ENCODE measurements at places on chromosomes 12 and 14.

DNA sequence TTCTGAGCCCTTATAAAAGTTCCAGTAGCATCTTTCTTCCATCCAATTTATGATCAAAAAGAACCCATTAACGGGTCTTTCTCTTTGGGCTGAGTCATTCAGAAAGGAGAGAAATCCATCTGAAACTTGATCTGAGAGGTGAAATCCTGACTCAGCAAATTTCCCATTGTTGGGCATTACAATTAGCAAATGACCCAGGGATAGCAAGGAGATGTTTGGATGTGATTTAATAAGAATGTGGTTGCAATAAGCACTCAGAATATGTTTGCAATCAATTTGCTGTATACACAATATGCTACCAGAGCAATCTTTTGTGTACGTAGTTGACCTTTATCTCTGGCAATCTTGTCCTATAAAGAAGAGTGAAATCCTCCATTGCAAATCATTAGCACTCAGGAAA, 122.7 kb downstream of the CCDC60 start:
- DNase-seq, result no peak

GRCh38 chr12:88371416-88372183, 208.7 kb downstream of the KITLG start:
- no peak for DNase-seq

DNA sequence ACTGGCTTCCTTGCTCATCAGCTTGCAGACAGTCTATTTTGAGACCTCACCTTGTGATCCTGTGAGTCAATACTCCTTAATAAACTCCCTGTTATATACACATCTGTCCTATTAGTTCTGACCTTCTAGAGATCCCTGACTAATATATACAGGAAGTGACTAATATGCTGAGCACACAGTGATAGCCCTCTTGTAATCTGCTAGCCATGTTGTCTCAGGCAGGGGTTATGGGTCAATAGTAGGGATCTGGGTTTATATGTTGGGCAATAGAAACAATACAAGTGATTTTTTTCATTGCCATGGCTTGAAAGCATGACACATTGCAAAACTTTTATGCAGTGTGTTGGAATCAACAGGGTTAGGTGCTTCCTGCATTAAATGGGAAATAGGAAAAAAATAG, 562.2 kb downstream of the GALC start:
- DNase-seq, result no peak

DNA sequence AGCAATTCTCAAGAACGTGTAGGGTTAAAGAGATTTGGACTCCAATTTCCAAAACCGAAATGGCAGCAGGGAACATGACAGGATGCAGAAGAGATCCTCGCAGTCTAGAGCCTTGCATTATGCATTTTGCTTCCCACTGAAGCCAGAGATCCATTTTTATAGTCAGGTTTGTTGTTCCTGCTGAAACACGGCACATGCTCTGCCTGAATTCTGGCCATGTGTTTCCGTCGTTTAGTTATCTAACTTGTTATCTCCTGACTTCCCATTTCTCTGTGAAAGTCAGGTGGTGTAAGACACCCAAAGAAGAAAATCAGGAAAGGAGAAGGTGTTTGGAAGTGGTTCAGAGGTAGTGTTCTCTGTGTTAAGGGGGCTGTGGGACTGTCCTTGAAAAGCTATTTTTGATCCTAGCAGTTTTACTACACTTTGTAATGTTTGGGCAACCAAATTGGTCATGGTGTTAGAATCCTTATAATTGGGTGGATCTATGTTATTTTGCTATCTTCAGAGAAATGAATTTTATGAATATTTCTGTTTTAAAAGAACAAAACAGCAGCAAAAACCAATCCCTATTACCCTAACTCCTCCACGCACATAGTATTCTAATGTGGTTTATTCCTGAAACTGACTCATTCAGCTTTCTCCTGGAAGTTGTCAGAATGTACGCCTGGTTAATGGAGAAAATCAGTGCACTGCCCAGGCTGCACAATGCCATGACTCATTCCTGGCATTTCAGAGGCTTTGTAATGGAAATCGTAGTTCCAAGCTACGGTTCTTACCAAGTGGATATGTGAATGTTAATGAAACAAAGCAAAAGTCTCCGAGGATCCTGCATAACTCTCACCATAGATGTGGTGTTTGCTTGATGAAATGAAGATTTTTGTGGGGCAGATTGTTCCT, 110.1 kb downstream of the SAMD4A start:
- no peak for DNase-seq

- DNase-seq, result no peak
Observed at GRCh38 chr12:97767347-97767746, 304.7 kb downstream of the RMST start.

DNA sequence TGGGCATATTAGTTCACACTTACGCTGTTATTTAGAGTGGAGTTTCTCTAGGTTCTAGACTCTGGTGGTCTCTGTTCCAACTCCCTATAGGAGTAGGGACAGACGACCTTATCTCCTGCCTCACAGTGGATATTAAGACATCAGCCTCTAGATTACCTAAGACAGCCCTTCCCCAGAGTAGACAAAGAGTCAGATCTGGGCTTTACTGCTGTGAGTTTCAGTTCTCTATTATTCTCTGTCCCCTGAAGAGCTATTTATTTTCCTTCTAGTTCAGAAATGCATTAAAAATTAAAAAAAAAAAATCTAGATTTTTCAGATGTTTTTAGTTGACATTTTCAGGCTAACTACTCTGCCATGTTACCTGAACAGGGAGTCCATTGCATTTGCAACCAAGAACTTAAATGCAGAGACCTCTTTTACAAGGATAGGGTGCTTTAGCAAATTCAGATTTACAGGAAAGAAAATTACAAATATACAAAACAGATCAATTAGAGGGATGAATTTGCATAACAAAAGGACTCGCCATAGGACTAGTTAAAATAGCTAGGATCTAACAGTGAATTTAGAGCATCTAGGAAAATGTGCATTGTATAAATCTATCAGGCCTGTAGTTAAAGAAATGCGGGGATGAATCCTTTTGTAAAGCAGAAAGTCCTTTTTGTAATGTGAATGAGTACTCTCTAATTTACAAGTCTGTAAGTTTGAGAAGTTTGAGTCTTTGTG, 381.4 kb downstream of the APAF1 start:
- no peak for DNase-seq

- DNase-seq, result no peak
Observed at GRCh38 chr12:6264402-6265037, 46.0 kb upstream of the PLEKHG6 start.

DNA sequence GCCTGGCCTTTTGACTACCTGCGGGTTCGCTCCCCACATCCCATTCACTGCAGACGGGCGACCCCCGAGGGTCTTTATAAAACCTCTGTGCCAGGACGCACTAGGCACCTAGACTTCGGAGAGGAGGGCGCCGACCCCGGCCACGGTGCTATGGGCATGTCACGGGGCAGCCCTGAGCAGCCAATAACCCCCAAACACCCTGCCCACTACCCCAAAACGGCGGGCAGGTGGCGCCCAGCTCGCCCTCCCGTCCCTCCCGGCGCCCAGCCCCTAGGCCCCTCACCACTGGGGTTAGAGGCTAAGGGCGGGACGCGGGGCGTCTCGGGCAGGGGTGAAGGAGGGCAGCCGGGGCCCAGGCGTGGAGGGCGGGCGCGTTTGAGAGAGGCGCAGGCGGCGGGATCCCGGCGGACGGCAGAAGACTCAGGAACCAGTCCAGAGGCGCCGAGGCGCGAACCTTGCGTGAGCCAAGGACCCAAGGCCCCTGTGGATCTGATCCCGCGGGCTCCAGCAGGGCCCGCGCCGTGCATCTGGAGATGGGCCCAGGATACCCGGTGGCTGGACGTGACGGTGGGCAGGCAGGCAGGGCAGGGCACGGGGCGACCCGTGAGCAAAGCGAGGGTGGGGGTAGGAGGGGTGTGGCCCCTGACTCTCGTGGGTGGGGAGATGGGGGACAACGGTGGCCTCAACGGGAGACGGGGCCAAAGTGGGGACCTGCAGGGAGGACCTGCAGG, 11.1 kb downstream of the KRT85 start:
- no peak for DNase-seq

DNA sequence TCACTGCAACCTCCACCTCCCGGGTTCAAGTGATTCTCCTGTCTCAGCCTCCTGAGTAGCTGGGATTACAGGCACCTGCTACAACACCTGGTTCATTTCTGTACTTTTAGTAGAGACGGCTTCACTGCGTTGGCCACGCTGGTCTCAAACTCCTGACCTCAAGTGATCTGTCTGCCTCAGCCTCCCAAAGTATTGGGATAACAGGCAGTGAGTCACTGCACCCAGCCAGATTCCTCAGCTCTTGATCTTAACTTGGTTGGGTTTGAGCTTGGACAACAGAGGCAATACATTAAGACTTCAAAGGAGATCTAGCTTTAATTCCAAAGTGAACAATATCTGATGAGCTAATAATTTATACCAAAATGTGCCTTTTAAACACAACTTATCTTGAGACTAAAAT, 5.6 kb downstream of the DAZAP2 start:
- DNase-seq, result no peak

GRCh38 chr14:67705211-67705610, 3.5 kb downstream of the RDH12 start:
- DNase-seq, result no peak

- no peak for DNase-seq
Observed at GRCh38 chr12:7650091-7650490, 15.6 kb downstream of the APOBEC1 start.

DNA sequence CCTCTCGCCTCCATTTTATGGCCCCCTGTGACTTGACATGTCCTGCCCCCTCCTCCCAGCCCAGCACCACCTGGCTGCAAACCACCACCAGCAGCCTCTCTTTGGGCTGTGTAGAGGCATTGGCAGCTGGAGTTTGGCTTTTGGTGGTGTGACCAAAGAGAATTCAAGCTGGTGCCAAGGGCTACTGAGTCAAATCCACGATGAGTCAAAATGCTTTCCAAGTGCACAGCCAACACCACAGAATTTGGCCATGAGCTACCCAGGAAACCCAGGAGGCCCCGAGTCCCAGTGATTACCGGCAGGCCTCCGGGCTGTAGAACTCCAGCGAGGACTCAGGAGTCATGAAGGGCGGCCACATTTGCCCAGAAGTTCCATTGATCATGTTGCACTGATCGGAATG, 53.8 kb downstream of the SCARB1 start:
- no peak for DNase-seq

DNA sequence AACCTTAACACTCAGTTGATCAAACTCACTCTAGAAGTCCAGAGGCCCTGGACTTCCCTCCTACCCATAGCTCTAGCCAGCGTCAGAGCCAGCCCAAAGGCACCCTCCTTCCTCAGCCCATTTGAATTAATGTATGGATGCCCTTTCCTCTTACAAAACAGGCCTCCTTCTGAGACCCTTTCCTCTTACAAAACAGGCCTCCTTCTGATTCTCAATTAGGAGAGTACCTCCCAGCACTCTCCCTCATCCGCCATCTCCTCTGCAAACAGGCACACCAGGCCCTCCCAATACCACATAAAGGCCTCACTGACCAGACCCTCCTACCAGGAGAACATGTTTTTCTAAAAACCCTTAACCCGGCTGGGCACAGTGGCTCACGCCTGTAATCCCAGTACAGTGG, 65.7 kb downstream of the MOK start:
- DNase-seq, result no peak

GRCh38 chr12:108371801-108372344, 32.8 kb upstream of the CMKLR1 start:
- no peak for DNase-seq

DNA sequence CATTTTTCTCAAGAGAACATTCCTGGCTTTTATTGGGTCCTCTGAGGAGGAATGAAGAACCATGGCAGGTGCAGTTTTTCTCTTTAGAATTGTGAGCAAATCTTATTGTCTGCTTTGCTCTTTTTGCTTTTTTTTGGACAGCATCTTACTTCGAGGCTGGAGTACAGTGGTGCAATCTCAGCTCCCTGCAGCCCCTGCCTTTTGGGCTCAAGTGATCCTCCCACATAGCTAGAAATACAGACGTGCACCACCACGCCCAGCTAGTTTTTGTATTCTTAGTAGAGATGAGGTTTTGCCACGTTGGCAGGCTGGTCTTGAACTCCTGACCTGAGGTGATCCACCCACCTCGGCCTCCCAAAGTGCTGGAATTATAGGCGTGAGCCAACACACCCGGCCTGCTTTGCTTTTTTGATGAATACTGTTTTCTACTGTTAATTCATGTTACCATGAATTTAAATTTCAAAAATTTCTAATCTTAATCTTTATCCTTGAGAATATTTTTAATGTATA, 71.5 kb downstream of the POLR3B start:
- no peak for DNase-seq

- no peak for DNase-seq
Observed at GRCh38 chr14:62301911-62302310, 539.7 kb downstream of the SNAPC1 start.

- no peak for DNase-seq
Observed at GRCh38 chr12:91954747-91955146, 190.9 kb downstream of the BTG1 start.

DNA sequence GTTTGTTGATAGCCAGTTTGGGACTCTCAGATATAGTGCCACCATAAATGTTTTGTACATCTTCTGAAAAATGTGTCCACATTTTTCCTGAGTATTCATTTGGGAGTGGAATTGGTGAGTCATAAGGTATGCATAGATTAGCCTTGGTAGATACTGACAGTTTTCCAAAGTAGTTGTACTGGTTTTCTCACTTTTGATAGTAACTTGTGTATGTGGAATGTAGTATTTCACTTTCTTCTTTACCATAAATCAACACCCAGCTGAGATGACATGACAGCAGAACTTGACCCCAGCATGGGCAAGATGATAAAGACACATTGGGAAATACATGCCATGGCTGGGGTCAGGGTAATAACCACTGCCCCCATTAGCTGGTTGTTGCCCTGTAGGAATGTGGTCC, 5.4 kb downstream of the FBXW8 start:
- no peak for DNase-seq

DNA sequence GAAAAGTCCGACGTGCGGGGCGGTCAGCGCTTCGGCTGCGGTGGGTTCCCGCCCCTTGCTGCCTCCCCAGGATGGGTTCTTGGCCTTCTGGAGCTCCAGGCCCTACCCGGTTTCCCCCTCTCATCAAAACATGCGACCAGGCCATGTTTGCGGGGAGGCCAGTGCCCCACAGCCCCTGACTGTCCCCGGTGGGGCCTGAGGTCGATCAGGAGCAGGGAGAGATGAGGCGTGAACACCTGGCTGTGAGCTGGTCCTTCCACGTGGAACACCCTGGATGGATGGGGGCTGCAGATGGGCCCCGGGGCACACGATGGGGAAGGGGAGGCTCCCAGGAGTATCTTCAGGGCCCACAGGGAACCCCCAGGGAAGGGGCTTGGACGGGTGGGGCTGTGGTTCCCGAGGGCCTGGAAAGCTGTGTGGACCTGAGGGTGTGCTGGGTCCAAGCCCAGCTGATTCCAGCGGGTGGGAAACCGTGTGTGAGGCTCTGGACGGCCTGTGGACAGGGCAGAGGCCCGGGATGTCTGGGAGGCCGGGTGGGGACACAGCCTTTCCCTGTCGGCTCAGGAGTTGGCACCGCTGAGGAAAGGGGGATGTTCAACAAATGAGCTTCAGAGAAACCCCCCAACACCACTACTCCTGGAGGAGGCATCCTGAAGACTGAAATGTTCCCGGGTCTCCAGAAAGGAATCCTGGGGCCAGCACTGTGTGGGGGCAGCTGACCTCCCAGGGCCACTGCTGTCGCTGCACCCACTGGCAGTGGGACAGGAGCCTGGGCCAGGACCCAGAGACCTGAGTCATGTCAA, 187.0 kb upstream of the C14orf180 start:
- no peak for DNase-seq

- DNase-seq, result no peak
Observed at GRCh38 chr14:59454139-59454538, 11.0 kb downstream of the GPR135 start.
